ENCODE measurements at places on chromosomes 5 and 9.

DNA sequence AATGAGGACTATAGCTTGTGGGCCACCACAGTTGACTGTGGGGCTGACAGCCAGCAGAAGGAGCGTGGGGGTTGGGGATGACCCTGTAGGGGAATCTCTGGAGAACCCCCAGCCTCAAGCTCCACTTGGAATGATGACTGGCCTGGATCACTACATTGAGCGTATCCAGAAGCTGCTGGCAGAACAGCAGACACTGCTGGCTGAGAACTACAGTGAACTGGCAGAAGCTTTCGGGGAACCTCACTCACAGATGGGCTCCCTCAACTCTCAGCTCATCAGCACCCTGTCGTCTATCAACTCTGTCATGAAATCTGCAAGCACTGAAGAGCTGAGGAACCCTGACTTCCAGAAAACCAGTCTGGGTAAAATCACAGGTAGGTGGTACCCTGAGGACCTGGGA, 128.4 kb upstream of the DMRT1 start:
- no peak for DNase-seq

GRCh38 chr5:83011985-83012384, 65.2 kb downstream of the TMEM167A start:
- no peak for DNase-seq

- DNase-seq = no peak
Observed at GRCh38 chr9:19641046-19641445, 147.8 kb downstream of the SLC24A2 start.

DNA sequence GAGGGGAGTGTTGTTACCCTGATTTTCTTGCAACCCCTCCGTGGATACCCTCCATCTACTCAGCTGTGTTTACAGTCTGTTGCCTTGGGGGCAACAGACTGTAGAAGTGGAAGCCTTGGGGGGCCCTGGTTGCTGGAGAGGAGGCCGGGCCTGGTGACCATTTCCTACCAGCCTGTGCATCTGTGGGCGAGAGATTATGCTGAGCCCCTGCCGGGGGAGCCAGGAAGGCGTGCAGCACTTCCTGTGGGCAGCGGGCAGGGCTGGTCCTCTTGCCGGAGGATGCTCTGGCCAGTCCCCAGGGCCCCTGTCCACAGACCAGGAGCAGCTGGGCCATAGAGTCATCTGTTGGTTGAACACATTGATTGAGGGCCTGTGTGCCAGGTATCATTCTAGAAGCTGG, 11.1 kb downstream of the ERGIC1 start:
- DNase-seq = peak; percentile 44

DNA sequence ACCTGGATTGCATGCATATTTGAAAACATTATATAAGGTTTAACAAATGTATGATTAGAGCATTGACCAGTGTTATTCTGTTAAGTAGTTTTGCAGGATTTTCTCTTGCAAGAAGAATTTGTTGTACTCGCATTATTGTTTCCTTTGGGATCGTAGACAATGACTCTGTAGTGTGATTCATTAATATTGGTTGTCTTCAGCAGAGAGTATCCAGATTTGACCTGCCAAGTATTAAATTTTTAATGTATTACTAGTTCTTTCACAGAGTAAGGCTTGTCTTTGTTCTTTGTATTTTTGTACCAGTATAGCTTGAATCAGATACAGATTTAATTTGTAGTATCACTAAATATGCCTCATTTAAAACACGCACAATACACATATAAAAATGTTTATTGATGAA, 155.0 kb downstream of the PBX3 start:
- DNase-seq = peak; percentile 21

GRCh38 chr5:38642189-38642911, 85.9 kb upstream of the LIFR start:
- no peak for DNase-seq

Measured in kidney capillary endothelial cell (primary cell).